Stimulated activated CD4-positive, alpha-beta T cell treated with anti-CD3 and anti-CD28 coated beads, Interleukin-4, amount 100 ng/mL, for 24 hours (primary cell): ENCODE measurements at places on chromosomes 12 and 14.

GRCh38 chr14:53534841-53535240 is 381.7 kb upstream of the DDHD1 start:
- DNase-seq = no peak

- DNase-seq = no peak
Measured at GRCh38 chr12:77437206-77437605, 371.8 kb upstream of the E2F7 start.

DNA sequence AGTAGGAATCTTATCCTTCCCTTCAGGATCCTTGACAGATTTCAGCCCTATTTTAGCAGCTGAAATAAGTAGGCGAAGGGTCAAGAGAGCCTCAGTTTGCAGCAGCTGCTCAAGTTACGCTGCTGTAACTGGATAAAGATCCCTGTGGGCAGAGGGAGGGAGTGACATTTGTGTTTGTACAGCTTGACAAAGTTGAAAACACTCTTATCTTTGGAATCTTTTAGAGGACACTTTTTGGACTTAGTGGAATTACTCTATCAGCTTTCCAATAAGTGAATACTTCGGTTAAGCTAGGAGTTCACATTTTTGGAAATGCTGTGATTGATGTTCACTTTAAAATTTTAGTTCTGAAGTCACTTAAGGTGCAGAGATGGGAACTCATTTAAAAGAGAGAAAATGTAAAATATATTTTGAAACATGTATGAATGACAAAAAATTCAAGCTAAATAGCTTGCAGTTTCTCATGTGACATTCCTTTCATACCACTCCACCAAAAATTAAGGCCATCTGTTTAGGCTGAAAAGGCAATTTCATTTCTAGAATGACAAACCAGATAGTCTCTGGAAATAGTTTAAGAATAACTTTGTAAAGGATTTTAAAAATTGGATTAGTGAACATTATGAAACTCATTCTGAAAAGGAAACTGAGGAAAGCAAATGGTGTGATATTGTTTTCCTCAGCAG is 55.2 kb downstream of the SLC38A4 start:
- no peak for DNase-seq

DNA sequence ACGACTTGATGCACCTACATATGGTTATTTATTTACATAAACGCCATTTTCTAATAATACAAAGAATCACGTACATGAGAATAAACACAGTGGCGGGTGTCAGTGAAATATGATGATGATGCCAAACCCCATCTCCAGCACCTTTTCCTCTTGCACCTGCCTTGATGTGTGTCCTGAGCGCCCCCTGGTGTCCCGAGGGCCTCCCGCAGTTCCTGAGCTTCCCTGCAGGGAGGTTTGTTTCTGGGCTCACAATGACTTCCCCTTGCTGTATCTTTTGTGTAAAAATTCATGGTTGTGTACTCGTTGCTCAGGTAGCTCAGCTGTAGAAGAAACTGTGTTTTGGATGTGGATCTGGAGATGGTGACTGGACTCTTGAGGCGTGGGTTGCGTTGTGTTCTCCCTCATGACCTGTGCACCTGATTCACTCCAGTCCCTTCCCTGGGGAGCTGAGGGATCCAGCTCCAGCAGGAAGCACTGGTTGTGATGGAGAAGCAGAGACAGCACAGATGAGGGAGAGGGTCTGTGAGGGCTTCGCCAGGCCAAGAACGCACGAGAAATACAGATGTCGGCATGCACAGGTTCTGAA is 1037.8 kb downstream of the TMEM121 start:
- peak; percentile 65 for DNase-seq

DNA sequence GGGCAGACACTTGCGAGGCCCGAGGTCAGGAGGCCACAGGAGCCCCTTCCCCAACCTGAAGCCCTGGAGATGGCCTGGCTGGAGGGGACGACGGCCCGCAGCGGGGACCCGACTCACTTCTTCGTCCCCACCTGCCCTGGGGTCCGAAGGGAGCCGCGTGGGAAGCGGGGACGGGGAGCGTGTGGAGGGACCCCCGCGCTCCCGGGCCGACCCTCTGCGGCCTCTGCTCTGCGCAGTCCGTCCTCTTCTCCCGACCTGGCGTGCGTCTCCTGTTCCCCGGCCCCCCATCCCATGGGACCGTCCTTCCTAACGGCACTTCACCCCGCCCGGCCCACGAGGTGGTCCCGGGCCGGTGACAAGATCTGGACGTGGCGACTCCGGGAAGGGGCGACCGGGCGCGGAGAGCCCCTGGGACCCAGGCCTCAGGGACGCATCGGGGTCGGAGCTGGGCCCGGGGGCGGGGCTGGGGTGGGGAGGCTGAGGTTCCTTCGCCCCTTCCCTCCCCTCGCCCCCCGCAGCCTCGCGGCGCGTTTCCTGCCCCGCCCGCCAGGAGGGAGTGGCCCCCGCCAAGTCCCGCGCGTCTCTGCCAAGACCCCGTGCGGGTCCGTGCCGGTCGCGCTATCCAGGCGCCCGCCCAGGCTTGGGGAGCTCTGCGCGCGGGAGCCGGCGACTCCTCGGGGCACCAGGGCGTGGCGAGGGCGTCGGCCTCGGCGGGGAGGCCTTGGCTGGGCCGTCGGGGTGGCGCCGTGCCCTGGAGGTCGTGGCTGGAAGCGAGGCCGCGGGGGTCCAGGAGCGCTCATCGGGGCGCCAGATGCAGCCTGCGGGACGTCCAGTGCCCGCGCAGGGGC is 97.1 kb downstream of the TNFAIP2 start:
- DNase-seq = no peak

GRCh38 chr14:82854131-82854530 is 1320.5 kb upstream of the SEL1L start:
- no peak for DNase-seq

- DNase-seq = no peak
Measured at GRCh38 chr14:41476526-41476925, 130.2 kb upstream of the LRFN5 start.

DNA sequence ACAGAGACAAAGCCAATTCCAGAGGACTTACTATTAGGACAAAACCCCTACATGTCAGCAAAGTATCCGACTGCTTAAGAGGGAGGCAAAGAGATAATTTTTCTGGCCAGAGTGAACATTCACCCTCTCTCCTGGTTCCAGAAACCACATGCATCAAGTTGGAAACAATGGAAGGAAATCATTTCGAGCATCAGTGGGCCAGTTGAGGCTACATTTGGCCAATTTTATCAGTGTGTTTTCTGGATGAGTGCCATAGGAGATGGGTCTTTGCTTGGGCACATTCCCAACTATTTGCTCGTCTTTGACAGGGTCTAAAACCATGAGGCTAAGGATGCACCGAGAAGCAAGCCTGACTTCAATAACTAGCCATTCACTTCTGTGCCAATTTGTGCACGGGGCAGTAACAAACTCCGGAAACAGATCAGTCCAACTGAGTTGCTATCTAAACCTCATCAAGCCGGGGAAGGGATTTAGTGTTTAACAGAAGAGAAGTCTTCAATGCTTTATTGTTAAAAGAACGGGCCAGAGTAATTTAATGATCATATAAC is 17.4 kb downstream of the EGLN3 start:
- DNase-seq = no peak

DNA sequence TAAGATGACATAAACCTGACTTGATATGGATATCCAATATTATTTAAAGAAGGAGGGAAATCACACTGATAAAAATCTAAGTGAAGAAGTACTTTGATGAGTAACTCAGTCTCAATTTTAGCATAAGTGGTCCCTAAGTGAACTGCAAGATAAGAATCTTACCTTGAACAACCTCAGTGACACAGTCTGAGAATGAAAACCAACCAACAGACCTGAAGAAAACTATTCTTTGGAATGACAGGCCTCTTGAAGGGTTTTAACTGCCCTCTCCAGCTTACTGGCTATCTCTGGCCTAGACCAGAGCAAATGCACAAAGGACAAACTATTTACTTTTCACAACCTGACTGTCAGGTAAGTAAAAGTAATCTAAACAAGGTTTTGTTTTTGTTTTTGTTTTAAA is 44.7 kb downstream of the CPM start:
- no peak for DNase-seq

- DNase-seq = no peak
Measured at GRCh38 chr12:20006871-20007730, 361.2 kb upstream of the PDE3A start.

DNA sequence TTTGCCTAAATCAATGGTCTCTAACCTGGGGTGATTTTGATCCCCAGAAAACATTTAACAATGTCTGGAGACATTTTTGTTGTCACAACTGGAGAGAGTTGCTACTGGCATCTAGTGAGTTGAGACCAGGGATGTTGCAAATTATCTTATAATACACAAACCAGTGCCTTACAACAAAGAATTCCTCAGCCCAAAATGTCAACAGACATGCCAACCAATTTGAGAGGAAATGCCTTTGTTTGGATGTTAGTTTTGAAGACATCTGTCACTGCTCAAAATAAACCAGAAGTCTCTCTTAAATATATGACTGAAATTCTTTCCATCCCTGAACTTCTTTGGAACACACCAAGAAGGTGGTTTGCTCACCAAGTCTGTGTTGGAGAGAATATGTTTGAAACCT is 336.9 kb upstream of the ATP2B1 start:
- DNase-seq = no peak

- no peak for DNase-seq
Measured at GRCh38 chr12:66017736-66018135, 112.8 kb downstream of the LLPH start.

DNA sequence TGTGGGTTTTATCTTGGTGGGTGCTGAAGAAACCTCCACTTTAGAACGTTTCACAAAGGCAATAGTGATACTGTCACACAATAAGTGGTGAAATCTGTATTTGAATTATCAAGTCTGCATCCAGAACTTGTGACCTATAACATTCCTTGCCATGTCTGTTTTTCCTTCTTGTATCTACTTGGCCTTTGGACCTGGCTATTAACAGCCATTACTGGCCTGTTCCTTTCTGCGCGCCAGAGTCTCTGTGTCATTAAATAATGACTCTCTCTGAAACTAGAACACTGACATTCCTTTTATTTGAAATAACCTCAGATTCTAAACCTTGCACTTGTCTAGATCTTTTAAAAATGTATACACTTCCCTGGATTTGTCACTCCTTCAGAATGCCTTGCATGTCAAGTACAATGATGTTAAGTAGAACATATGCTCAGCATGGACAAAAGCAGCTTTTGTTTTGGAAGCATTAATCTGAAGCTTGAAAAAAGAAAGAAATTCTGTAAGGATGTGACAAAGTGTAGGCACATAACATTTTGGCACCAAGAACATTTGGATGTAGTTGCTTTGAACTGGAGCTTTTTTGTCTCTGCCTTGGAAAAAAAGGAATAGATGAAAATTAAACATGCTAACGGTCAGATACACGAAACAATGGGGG is 95.5 kb upstream of the RPL10L start:
- DNase-seq = no peak

DNA sequence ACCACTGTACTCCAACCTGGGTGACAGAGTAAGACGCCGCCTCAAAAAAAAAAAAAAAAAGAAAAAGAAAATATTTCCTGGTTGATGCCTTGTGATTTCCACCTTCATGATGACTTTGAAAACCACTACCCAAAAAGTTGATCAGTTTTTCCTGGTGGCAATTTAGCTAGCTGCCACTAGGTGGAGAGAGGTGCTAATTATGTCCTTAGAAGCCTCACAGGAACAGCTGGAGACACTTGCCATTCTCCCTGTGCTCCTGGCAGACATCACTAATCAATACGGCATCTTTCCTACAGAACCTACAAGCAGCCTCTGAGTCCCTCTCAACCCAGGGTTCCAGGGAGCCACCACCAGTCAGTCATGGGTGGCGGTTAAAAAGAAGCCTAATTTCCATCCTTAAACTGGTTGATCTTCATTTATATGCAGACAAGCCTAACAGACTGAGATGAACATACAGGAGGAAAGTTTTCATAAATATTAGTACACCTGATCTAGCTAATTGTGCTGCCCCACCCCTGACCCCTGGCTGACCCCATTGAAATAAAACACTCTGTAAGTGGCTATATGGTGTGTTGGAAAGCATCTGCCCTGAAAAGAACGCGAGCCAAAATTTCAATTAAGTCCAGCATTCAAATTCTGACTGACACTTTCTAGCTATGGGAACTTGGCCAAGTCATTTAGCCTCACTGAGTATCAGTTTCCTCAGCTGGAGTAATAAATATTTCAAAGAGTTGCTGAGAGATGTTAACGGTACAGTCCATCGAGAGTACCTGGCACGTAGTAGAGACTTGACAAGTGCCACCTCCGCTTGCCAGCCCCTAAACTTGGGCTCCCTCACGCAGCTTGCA is 6.2 kb upstream of the OAS1 start:
- peak; percentile 54 for DNase-seq
